Frontal cortex (tissue), 4 donors: ENCODE measurements at places on chromosomes 16 and 17. TPM values are rescaled to one million over a fixed set of nuclear protein-coding genes. Genes with fewer than 3 reads are reported as not detected.

- no peak for DNase-seq
These were observed 20.7 kb downstream of the SLC47A1 start for GRCh38 chr17:19554393-19554792.

The TLCD2 gene
- 0.41 TPM for total RNA-seq

DNA sequence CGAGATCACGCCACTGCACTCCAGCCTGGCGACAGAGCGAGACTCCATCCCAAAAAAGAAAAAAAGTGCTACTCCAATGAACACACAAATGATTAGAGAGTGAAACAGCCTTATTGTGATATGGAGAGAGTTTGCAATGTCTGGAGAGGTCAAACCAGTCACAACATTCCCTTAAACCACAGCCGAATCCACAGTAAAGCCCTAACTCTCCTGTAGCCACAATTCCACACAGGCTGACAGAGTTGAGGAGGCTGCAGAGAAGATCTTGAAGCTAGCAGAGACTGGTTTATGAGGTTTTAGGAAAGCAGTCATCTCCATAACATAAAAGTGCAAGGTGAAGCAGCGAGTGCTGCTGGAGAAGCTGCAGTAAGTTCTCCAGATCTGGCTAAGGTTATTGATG is 6.7 kb downstream of the RNF213 start:
- no peak for DNase-seq

- DNase-seq: no peak
These were observed 50.3 kb downstream of the METRNL start for GRCh38 chr17:83129676-83130075.

GRCh38 chr17:80758481-80759376 is 214.1 kb downstream of the RPTOR start:
- DNase-seq: no peak

- no peak for DNase-seq
These were observed 263.9 kb upstream of the TBX2 start for GRCh38 chr17:61135782-61136181.

DNA sequence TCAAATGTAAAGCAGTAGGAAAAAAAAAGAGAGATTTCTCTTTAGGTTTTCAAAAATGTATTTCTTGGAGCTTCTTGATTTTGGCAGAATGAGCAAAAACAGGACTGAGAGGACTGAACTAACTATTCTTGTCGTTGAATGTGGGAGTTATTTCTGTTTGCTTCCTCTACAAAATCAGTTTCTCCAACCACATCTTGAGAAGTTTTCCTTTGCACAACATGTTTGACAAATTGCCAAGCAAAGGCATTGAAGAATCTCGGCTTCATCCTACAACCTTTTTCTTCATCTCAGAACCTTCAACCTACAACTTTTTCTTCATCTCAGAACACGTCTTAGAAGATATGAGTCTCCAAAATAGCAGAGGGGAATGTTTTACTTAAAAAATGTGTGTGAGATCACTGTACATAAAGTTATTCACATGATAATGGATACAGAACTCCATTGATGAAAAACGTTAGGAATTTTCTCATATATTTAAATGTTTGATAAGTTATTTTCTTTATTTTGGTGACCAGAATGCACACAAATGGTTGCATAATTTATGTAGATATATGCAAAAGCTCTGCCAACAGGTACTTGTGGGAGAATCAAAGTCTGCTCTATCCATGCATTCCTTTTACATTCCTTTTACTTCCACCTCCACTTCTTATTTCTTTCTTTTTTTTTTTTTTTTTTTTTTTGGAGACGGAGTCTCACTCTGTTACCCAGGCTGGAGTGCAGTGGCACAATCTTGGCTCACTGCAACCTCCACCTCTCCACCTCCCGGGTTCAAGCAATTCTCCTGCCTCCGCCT is 370.0 kb downstream of the KCNJ2 start:
- DNase-seq: no peak

GRCh38 chr17:73514146-73514863 is 129.9 kb downstream of the SDK2 start:
- DNase-seq: no peak

The SLC35G6 gene
- not detected for total RNA-seq

- no peak for DNase-seq
These were observed 6.1 kb upstream of the EFTUD2 start for GRCh38 chr17:44905006-44906000.
